ENCODE measurements at places on chromosomes 7 and 10.

GRCh38 chr7:98978672-98979071, 100.3 kb downstream of the TRRAP start:
- DNase-seq = no peak

DNA sequence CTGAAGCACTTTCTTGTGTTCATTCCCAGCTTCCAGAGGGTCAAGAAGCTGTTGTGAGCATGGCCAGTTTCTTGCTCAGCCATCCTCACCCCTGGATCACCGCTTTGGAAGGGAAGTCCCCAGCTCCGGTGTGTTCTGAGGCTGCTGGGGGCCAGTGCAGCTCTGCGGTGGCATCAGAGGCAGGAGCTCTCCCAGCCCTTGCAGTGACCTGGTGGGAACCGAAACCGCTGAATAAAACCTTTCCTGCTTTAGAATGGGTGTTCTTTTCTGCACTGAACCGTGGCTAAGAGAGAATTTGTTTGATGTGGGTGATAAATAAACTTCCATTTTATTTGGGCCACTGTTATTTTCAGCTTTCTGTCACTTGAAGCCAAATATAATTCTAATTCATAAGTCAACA, 450.9 kb upstream of the VSTM2A start:
- no peak for DNase-seq

GRCh38 chr7:112427984-112428383, 22.3 kb upstream of the IFRD1 start:
- DNase-seq = no peak

GRCh38 chr7:102451371-102452054, 13.2 kb downstream of the ALKBH4 start:
- no peak for DNase-seq

GRCh38 chr7:134613623-134614347, 32.9 kb upstream of the BPGM start:
- no peak for DNase-seq

DNA sequence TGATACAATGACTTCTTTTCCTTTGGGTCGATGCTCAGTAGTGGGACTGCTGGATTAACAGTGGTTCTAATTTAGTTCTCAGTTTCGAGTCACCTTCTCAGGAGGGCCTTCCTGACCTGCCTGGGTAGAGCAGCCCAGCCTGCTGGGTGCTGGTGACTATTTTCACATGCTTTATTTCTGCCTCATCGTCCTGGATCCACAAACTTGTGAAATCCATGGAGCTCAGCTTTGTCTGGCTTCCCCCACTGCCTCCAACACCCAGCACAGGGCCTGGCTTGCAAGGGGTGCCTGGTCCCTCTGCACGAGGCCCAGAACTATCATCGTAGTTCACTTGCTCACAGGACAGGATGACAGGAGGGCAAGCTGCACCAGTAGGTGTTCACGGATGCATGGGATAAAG, 46.9 kb downstream of the SPOCK2 start:
- no peak for DNase-seq

DNA sequence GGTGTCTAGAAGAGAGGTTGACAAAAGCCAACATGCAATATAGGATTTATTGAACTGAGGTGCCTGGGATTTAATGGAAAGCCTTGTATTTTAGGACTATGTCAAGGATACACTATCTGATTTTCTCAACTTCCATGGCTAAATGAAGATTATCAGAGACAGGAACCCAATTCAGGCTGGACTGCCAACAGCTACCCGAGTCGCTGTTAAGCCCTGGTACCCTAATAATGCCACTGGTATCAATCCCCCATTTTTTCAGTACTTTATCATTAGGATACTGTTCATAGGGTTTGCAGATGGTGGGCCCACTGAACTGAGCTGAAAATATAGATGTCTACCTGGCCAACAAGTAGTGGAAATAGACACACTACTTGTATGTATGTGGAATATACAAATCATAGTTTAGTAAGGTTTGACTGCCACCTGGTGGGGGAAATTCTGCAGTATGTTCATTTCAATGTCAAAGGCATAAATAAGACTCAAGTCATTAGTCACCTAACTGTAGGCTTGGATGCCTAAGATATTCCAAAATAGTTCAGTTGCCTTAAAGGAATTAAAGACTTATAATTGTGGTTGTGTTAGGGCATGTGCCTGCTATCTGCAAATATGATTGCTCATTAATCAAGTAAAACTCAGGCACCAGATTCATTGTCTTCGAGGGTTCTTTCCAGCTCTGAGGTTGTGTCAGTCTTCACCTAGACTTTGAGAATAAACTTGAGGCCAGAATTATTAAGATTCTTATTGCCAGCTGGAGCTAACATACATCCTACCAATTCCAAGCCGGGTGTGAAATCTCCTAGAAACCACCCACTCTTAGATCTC, 34.1 kb upstream of the NOBOX start:
- no peak for DNase-seq

DNA sequence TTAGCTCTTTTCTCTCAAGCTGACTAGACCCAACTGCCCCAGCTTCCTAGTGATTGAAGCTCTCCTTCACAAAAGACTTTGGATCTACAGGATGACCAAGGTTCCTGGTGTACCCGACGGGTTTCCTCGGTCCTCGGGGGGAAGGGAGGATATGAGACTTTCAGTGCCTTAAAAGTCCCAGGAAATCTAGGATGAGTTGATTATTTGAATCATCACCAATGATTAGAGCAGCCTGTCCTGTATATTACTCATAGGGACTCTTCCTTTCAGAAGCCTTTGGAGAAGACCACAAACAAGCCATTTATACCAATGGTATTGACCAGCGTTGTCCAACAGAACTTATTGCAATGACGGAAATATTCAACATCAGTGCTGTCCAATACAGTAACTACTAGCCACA, 6.1 kb upstream of the ACTA2 start:
- no peak for DNase-seq

- no peak for DNase-seq
Measured at GRCh38 chr7:99898836-99899235, 20.5 kb downstream of the TRIM4 start.

DNA sequence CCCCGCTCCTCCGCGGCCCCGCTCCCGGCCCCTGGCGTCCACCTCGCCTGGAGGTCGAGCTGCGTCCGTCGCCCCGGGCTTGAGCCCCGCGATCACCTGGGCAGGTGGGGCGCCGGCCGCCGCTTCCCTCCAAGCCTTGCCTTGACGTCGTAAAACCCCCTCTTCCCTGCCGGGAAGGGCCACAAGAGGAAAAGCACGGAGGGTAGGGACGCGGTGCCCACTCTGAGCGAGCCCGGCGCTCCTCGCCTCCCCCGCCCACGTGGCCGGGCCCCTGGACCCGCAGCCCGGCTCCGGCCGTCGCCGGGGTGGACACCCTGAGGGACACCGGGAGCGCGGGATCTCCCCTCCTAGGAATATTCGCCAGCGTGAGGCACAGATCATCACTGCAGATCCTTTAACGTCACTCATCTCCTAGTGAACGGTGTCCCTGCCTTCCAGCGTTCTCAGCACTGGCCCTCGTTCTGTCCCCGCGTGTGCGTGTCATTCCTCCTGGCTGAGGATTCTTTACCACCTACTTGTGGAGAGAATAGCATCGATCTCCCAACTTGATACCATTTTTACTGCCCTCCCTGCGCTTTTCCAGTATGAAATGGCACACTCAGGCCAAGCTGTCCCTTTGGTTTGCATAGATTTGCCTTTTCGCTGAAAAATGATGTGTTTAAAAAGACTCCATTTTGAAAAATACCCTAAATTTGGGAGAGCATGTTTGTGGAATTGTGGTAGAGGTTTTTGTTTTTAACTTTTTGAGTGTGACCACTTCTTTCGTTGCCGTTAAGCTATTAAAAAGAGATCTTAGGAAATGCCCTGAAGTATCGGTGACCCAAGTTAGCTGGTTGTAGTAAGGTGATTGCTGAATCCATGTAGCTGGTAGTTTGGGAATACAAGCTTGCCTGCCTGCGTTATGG, 649 bp downstream of the ACTR3B start:
- no peak for DNase-seq

DNA sequence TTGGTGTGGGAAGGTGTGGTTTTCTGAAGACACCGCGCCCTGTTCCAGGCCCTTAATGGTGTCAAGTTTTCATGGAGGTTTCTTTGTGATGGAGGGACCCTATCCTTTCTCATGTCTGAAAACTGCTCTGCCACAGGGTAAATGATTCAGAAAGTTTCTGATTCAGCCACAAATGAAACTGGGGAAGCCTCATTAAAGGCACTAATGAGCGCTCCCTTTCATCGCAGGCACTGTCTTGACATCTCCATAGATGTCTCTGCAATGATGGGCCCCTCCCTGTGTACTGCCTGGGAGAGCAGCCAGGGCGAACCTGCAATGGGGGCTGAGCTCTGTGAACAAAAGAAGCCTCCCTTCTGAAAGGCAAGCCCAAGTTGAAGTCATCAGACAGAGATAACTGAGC, 355.3 kb downstream of the PRPF18 start:
- DNase-seq = no peak

DNA sequence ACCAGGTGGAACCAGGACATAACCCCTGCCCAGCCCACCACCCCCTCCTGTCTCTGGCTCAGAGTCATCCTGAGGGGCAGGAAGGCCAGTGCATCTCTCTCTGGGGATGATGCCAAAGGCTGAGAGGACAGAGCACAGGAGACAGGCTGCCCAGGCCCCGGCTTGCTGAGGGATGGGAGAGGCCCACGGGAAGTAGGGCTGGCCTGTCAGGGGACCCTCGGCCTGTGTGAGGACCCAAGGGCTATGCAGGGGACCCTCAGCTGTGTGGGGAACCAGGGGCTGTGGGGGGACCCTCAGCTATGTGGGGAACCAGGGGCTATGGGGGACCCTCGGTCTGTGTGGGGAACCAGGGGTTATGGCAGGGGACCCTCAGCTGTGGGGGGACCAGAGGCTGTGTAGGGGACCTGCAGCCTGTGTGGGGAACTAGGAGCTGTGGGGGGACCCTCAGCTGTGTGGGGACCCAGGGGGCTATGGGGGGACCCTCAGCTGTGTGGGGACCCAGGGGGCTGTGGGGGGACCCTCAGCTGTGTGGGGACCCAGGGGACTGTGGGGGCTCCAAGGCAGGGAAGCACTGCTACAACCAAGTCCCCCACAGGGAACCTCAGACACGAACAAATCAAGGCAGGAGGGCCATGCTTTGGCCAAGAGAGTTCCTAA, 27.7 kb downstream of the EBF3 start:
- no peak for DNase-seq

DNA sequence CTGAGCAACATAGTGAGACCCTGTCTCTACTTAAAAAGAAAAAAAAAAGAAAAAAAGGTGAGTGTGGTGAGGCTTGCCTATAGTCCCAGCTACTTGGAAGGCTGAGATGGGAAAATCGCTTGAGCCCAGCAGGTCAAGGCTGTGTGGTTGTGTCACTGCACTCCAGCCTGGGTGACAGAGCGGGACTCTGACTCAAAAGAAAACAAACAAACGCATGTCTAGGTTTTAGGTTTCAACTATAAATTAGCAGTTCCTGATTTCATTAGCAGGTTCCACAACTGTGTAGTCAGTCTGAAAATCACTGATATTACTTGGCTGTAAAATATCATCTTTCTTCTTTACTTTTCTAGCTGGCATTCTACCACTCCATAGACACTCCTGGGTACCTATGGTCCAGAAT, 155.7 kb upstream of the HGF start:
- DNase-seq = no peak

DNA sequence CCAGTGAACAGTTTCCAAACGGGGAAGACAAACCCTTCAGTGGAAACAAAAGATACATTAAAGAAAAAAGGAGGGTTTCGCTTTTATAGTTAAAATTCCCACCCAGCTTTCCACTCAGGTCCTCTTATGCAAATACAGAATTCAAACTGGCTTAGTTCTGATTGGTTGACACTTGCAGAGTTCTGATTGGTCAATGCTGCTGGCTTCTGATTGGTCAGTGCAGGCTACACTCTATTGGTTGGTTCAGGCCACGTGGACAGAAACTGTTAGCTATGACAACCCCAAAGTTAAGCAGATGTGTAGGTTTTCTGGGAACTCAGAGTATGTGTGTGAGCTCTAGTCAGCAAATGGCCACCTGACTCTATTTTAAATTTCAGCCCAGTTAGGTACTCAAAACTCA, 80.0 kb downstream of the FBXL13 start:
- DNase-seq = no peak

- DNase-seq = no peak
Measured at GRCh38 chr7:117285826-117286225, 37.0 kb downstream of the WNT2 start.

DNA sequence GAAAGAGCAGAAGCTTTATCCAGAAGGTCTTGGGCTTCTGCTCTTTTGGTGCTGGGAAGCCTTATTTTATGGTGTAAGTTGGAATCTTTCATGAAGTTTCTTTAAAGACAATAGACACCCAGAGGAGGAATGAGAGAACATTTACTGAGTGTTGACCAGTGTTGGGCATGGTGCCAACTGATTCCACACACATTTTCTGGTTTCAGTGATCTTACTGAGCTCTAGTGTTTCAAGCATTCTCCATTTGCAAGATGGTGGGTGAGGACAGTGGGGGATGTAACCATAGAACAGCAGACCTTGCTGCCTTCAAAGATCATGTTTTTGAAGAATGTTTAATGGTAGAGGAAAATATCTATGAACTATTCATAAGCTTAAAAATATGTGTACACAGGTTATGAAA, 114.6 kb downstream of the LRMDA start:
- DNase-seq = no peak

- DNase-seq = no peak
Measured at GRCh38 chr10:124027031-124027611, 66.3 kb downstream of the CHST15 start.

DNA sequence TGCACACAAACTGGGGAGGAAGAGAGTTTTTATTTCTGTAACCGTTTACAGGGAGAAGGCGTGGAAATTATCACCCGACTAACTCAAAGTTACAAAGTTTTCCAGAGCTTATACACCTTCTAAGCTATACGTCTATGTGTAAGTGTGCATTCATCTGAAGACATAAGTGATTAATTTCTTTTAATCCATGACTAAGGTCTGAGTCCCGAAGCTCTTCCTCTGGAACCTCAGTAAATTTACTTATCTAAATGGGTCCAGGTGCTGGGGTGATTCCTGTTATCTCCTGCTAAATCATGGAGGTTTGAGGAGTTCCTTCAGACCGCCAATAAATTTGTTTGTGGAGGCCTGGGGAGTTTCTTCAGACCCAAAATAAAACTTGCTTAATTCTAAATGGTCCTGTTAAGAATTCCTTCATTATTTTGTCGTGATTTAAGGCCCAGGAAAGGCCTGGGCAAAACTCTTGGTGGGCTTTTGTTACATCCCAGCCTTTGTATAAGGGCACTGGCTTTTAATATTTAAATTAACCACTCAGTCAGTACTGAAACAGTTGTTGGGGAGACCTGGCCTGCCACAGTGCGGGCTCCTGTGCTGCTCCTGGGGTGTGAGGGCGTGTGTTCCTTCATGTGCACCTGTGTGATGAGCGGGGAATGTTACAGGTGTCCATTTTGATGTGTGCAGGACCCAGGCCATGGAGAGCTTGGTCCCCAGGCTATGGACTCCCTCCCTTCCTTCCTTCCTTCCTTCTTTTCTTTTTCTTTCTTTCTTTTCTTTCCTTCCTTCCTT, 5.8 kb upstream of the METTL27 start:
- DNase-seq = no peak
